ENCODE measurements at places on chromosomes 4 and X. TPM values are rescaled to one million over a fixed set of nuclear protein-coding genes. Genes with fewer than 3 reads are reported as not detected.

- H3K27me3 ChIP-seq = no peaks in the 10 kb centered on the region
- no peaks in the 10 kb centered on the region for H3K36me3 ChIP-seq
- H3K4me1 ChIP-seq = peaks cover 18% of the 10 kb centered on the region
- no peak overlapping the region for H3K4me3 ChIP-seq
- peak; percentile 80 for DNase-seq
Observed at GRCh38 chr4:126028876-126029275, 714.1 kb downstream of the FAT4 start.

DNA sequence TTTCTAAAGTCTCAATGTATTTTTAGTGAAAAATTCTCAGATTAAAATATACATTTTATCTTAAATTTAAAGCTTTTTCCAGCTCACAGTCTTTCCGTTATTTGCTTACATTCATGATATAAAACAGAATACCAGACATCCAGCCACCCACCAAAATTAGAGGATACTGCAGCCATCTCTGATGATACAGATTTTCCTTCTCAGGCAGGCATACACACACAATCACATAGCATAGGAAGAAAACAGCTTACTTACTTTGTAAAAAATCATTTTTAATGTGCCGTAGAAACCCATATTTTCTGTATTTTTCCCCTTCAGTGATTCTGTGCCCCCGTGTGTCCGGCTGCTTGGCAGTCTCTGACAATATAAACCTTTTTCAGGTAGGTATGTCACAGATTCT is 183.7 kb downstream of the FBXW7 start:
- no peak overlapping the region for H3K4me3 ChIP-seq
- DNase-seq = no peak
- H3K27me3 ChIP-seq = no peaks in the 10 kb centered on the region
- no peaks in the 10 kb centered on the region for H3K36me3 ChIP-seq
- H3K27ac ChIP-seq = peak overlapping the region; percentile 55

GRCh38 chr4:60729194-60729593 is 470.9 kb upstream of the ADGRL3 start:
- no peaks in the 10 kb centered on the region for H3K4me1 ChIP-seq
- no peaks in the 10 kb centered on the region for H3K27me3 ChIP-seq
- no peak overlapping the region for H3K4me3 ChIP-seq
- DNase-seq = no peak
- no peak overlapping the region for H3K27ac ChIP-seq
- no peaks in the 10 kb centered on the region for H3K36me3 ChIP-seq

DNA sequence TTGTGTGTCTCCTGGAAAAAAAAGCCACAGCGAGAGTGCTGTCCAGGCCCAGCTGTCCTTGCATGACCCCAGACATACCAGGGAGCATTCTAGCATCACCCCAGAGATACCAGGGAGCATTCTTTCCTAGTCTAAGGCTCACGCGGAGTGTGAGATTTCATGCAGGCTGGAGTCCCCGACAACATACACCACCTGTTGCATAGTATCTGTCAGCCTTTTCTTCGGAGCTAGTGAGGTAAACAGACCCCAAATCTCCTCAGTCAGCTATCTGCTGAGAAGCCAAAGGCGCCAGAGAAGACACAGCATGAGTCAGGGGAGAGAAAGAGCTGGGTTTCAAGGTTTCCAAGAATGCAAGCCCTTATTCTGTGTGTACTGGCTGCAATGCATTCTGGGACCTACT is 23.1 kb upstream of the ZXDA start:
- H3K36me3 ChIP-seq = no peaks in the 10 kb centered on the region
- no peak overlapping the region for H3K27ac ChIP-seq
- H3K4me1 ChIP-seq = no peaks in the 10 kb centered on the region
- no peak for DNase-seq

DNA sequence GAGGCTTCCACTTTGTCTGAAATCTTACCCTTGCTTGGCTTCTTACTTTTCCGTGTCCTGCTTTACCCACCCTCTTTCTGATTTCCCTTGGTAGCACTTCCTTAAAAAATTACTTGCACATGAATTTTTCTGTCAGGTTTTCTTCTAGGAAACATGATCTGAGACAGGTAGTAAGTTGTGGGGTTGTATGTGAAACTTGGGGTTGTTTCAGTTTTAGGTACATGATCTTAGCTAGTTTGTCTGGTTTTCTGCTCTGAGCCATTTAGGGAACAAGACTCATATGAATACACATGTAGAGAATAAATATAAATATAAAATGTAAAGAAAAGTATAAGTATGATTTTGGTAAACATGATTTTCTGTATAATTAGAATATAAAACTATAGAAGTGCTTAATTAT is 17.4 kb upstream of the ARMCX2 start:
- H3K27me3 ChIP-seq = no peaks in the 10 kb centered on the region
- no peaks in the 10 kb centered on the region for H3K4me1 ChIP-seq
- no peak overlapping the region for H3K4me3 ChIP-seq
- no peaks in the 10 kb centered on the region for H3K36me3 ChIP-seq

GRCh38 chr4:103097112-103097511 is 2.5 kb downstream of the BDH2 start:
- peaks cover 5% of the 10 kb centered on the region for H3K36me3 ChIP-seq
- no peak overlapping the region for H3K27ac ChIP-seq
- H3K4me1 ChIP-seq = peaks cover 14% of the 10 kb centered on the region
- no peaks in the 10 kb centered on the region for H3K27me3 ChIP-seq

DNA sequence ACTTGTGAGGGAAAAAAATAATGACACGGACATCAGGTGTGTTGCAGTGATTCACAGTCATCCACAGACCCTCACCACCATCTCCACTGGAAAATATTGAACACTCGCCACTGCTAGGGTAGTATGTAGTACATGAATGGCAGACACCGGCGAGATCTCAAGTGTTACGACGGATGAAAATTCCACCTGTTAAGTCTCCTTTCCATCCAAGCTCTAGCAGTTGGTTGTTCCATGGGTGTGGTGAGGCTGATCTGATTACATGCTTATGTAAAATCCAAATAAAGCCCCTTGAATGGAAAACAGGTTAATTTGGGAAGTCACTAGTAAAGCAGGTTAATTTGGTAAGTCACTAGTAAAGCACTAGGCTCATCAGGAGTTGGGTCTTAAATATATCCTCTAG is 1.1 kb upstream of the ARMCX4 start:
- no peaks in the 10 kb centered on the region for H3K4me1 ChIP-seq
- no peak overlapping the region for H3K4me3 ChIP-seq
- DNase-seq = no peak
- peaks cover 1% of the 10 kb centered on the region for H3K27me3 ChIP-seq
- no peaks in the 10 kb centered on the region for H3K36me3 ChIP-seq
- no peak overlapping the region for H3K27ac ChIP-seq

GRCh38 chr4:74014332-74014731 is 15.9 kb upstream of the CXCL5 start:
- H3K27me3 ChIP-seq = no peaks in the 10 kb centered on the region
- no peaks in the 10 kb centered on the region for H3K4me1 ChIP-seq
- H3K27ac ChIP-seq = no peak overlapping the region
- no peak for DNase-seq
- H3K36me3 ChIP-seq = no peaks in the 10 kb centered on the region
- H3K4me3 ChIP-seq = no peak overlapping the region

GRCh38 chrX:68132749-68133148 is 300.5 kb downstream of the OPHN1 start:
- H3K27me3 ChIP-seq = no peaks in the 10 kb centered on the region
- no peak overlapping the region for H3K4me3 ChIP-seq
- no peak for DNase-seq
- no peaks in the 10 kb centered on the region for H3K4me1 ChIP-seq
- H3K27ac ChIP-seq = no peak overlapping the region
- H3K36me3 ChIP-seq = no peaks in the 10 kb centered on the region

- H3K36me3 ChIP-seq = no peaks in the 10 kb centered on the region
- no peaks in the 10 kb centered on the region for H3K27me3 ChIP-seq
- no peak overlapping the region for H3K4me3 ChIP-seq
Observed at GRCh38 chr4:108227923-108228322, 59.2 kb upstream of the LEF1 start.

DNA sequence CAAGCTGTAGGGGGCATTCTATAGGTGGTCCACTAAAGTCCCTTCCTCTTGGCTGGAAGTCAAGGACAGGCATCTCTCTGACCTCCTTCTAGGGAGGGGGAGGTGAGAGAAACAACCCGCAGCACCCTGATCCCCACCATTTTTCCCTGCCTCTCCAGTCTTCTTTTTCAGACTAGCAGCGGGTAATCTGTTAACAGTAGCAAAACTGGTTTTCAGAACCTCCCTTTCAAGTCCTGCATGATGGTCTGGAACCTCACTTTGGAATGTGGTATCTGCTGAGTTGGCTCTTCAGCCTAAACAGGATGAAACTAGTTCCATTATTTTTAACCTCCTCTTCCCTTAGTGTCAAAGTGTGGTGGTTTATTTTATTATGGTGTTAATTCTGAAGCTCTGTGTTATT is 196.0 kb downstream of the NWD2 start:
- H3K27me3 ChIP-seq = no peaks in the 10 kb centered on the region
- H3K36me3 ChIP-seq = no peaks in the 10 kb centered on the region
- no peaks in the 10 kb centered on the region for H3K4me1 ChIP-seq
- no peak overlapping the region for H3K27ac ChIP-seq
- no peak for DNase-seq

GRCh38 chr4:185536411-185536709 is 1.1 kb upstream of the PDLIM3 start:
- H3K36me3 ChIP-seq = no peaks in the 10 kb centered on the region
- no peak for DNase-seq
- no peak overlapping the region for H3K27ac ChIP-seq
- peaks cover 4% of the 10 kb centered on the region for H3K27me3 ChIP-seq
- H3K4me1 ChIP-seq = peaks cover 6% of the 10 kb centered on the region
- no peak overlapping the region for H3K4me3 ChIP-seq

GRCh38 chr4:80006935-80007744 is 65.9 kb downstream of the ANTXR2 start:
- H3K4me3 ChIP-seq = no peak overlapping the region
- peaks cover 6% of the 10 kb centered on the region for H3K36me3 ChIP-seq
- peak; percentile 37 for DNase-seq
- H3K27ac ChIP-seq = no peak overlapping the region
- peaks cover 18% of the 10 kb centered on the region for H3K4me1 ChIP-seq

DNA sequence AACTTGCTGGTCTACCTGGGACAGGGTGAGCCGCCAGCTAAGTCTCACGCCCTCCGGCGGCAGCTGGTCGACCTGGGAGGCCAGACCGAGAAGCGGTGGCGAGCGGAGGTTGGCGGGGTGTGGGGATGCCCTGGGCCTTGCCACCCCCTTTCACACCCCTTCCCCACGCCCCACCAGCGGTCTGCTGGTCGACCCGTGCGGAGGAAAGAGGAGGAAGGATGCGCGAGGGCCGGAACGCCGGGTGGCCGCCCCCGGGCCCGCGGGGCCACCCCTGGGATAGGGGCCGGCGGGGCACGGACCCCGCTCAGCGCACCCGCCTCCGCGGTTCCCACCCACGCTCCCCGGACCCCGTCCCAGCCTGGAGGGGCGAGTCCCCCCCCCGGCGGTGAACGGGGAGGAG is 28.3 kb upstream of the DCAF12L1 start:
- no peak overlapping the region for H3K27ac ChIP-seq
- H3K4me1 ChIP-seq = no peaks in the 10 kb centered on the region
- DNase-seq = no peak
- no peaks in the 10 kb centered on the region for H3K27me3 ChIP-seq

DNA sequence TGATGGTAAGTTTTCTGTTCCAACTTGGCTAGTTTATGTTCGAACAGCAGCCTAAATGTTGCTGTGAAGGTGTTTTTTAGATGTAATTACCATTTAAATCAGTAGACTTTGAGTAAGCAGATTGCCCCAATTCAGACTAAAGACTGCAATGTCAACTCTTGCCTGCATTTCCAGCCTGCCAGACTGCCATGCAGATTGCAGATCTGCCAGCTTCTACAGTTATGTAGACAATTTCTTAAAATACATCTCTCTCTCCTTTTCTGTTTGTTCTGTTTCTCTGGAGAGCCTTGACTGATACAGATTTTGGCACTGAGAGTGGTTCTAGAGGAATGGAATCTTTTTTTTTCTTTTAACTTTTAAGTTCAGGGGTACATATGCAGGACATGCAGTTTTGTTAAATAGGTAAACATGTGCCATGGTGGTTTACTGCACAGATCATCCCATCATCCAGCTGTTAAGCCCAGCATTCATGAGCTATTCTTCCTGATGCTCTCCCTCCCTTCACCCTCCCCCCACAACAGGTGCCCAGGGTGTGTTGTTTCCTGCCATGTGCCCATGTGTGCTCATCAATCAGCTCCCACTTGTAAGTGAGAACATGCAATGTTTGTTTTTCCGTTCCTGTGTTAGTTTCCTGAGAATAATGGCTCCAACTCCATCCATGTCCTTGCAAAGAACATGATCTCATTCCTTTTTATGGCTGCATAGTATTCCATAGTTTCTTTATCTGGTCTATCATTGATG is 227.8 kb downstream of the CPE start:
- DNase-seq = no peak
- no peaks in the 10 kb centered on the region for H3K4me1 ChIP-seq
- H3K36me3 ChIP-seq = no peaks in the 10 kb centered on the region
- H3K27me3 ChIP-seq = no peaks in the 10 kb centered on the region
- H3K4me3 ChIP-seq = no peak overlapping the region

DNA sequence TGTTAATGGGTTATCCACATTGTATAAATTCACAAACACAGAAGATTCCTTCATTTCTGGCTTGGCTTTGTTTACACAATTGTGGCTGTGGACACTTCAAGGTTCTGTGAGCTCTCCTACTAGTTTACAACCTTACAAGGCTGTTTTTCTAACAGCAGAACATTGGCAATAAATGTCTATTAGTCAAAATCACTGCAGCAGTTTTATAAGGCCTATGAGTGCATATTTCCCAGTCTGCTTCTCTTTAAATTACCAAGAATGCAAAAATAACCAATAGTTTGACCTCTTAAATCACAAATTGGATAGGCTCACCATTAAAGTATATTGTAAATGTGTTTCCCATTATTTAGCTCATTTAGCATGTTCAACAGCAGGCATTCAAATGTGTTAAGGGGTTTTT is 239.2 kb downstream of the DKK2 start:
- no peaks in the 10 kb centered on the region for H3K4me1 ChIP-seq
- no peak for DNase-seq
- H3K36me3 ChIP-seq = no peaks in the 10 kb centered on the region
- H3K4me3 ChIP-seq = no peak overlapping the region
- H3K27ac ChIP-seq = no peak overlapping the region

DNA sequence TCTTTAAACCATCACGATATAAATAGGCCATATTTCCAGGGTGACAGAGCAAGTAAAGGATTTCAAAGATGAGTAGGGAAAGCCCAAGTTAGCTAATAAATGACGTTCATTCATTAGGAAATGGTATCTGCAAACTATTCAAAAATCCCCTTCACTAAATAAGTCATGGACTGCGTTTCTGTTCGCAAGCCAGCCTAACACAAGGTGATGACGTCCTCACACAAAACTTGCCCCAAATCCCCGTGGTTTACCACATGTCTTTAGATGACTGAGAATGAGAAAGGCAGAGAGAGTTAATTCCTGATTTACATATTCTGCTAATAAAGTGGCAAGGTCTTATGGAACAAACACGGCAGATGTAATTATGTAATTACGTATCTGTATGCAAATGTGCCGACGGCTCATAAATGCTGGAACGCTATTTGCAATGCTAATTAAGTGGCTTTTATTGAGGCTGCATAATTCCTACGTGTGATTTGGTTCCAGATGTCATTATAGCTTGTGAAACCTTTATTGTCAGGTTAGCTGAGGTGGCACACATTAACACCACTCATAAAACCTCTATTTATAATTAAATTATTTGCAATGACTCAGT is 437.7 kb upstream of the FRG1 start:
- no peaks in the 10 kb centered on the region for H3K4me1 ChIP-seq
- no peak for DNase-seq
- H3K27me3 ChIP-seq = no peaks in the 10 kb centered on the region
- H3K27ac ChIP-seq = no peak overlapping the region
- H3K36me3 ChIP-seq = no peaks in the 10 kb centered on the region

The RAB9B gene
- total RNA-seq = 3.3 TPM

The TEX13C gene
- not detected for total RNA-seq

The DHX15 gene
- total RNA-seq = 102 TPM

The LONRF3 gene
- 22.5 TPM for total RNA-seq

The OTUD5 gene
- total RNA-seq = 33.3 TPM

The DAPP1 gene
- total RNA-seq = 24.6 TPM

The PAGE2 gene
- not detected for total RNA-seq

The GPC4 gene
- total RNA-seq = 38.6 TPM

Measured in lung (tissue), 17 donors.